ENCODE measurements at places on chromosomes 12 and 14. TPM values are rescaled to one million over a fixed set of nuclear protein-coding genes. Genes with fewer than 3 reads are reported as not detected.

DNA sequence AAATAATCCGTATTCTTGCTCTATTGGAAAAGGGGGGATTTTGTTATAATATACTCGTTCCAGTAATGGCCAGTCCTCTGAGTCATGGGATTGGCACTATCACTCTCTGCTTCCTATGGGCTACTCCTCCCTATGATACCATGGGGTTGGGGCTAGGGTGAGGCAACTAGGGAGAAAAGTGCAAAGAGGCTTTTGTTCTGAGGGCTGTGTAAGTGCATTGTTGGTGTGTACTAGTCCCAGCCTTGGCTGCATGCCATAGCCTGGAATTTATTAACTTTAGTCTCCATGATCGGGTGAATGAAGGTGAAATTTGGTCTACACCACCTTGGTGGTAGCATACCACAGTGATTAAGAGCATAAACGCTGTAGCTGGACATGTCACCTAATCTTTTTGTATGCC is 247.6 kb downstream of the RPAP3 start:
- DNase-seq: peak; percentile 48

The STYK1 gene
- total RNA-seq: 8.6 TPM

GRCh38 chr14:74841230-74842207 is 34.4 kb downstream of the PROX2 start:
- DNase-seq: no peak

DNA sequence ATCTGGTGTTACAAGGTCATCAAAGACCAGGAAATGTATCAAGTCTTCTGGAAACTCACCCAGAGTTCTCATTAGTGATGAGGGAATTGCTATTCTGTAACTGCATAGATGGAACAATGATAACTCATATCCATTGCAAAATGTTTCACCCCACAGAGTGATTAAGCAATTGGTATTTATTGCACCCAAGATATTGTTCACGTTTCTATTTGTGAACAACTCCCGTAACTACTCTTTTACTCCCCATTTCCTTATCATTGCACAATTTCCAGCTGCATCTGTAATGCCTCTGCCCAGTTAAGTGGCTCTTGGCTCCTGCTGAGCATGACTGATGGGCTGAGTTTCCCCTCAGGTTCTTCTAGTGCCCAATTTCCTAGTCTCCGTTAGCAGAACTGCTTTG is 108.7 kb upstream of the PRICKLE1 start:
- no peak for DNase-seq

DNA sequence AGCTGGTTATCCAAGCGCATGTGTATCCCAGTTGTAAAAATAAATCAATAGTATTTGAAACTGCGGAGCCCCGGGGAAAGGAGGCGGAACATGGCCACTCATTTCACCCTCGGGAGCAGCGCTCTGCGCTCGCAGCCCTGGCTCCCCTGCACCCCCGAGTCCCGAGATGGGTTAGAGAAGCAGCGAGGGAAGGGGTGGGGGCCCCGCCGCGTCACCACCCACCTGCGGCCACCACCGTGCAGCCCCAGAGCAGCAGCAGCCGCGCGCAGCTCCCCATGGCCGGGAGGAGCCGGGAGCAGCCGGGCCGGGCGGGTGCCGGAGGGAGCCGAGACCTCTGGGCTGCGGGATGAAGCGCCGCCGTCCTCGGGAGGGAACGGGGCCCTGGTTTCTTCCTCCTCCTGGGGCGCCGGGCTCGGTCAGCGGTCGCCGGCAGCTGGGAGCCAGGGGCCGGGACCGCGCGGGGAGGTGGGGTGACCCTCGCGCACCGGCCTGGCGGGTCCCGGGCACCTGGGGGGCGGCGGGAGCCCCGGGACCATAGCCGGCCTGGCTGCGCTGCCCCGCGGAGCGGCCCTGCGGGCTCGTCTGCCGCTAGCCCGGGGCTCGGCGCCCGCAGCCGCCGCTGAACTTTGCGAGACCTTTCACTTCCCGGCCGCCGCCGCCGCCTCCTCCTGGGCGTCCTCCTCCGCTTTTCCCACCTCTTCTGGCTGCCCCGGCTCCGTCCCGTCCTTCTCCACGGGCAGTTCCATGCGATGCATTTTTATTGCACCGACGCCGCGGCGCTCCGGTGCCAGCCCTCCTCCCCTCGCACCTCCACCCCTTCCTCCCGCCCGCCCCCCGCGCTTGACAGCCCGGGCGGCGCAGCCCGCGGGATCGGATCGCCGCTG is at the start of gene NTN4:
Gene NTN4, minus strand, starts transcription at position 732 of the 884 bp plus-strand sequence. Its CDS starts 455 bp downstream, at position 277.
- peak; percentile 60 for DNase-seq

The TAS2R31 gene
- 0.75 TPM for total RNA-seq

The LTBP2 gene
- 17.4 TPM for total RNA-seq

The DIO3 gene
- 4.9 TPM for total RNA-seq

The ALDH2 gene
- total RNA-seq: 2.0 TPM

GRCh38 chr12:112096667-112097066 is 11.9 kb downstream of the NAA25 start:
- peak; percentile 100 for DNase-seq

DNA sequence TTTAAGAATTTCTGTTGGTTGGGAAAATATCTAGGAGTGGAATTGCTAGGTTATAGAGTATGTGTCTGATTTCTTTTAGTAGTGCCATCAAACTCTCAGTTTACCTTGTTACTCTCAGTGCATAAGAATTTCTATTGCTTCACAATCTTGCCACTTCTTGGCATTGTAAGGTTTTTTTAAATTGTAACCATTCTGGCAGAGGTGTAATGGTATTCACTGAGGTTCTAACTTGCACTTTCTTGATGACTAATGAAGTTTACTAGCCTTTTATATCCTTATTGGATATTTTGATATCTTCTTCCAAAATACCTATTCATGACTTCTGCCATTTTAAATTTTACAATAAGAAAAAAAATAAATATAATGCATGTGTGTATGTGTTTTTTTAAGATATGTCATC is 478.0 kb downstream of the NAV3 start:
- peak; percentile 45 for DNase-seq

GRCh38 chr14:72434856-72435255 is 459.0 kb downstream of the DPF3 start:
- DNase-seq: no peak

DNA sequence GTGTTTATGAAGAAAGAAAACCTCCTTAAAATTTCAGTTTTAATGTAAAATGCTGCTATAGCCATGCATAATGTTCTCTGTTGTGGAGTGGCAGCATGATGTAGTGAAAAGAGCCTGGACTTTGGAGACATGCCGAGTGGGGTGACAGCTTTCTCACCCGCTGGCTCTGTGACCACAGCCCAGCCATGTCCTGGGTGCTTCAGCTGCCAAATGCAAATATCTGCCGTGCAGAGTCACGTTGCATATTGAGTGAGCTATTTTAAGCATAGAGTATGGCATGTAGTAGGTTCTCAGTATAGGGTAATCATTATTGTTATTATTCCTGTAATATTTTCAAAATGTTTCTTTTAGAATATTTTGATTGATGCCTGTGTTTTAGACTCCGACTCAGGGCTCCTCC is 15.5 kb upstream of the TCTN2 start:
- no peak for DNase-seq

- DNase-seq: no peak
Measured at GRCh38 chr12:50562520-50563433, 58.0 kb downstream of the DIP2B start.

DNA sequence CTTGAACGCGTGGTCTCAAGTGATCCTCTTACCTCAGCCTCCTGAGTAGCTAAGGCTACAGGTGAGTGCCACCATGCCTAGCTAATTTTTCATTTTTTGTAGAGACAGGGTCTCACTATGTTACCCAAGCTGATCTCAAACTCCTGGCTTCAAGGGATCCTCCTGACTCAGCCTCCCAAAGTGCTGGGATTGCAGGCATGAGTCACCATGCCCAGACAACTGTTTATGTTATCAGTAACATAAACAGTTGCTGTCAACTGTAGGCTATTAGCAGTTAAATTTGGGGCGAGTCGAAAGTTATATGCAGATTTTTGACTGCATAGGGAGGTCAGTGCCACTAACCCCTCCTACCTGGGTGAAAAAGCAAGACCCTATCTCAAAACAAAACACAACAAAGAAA is 26.2 kb upstream of the LRRK2 start:
- peak; percentile 6 for DNase-seq

DNA sequence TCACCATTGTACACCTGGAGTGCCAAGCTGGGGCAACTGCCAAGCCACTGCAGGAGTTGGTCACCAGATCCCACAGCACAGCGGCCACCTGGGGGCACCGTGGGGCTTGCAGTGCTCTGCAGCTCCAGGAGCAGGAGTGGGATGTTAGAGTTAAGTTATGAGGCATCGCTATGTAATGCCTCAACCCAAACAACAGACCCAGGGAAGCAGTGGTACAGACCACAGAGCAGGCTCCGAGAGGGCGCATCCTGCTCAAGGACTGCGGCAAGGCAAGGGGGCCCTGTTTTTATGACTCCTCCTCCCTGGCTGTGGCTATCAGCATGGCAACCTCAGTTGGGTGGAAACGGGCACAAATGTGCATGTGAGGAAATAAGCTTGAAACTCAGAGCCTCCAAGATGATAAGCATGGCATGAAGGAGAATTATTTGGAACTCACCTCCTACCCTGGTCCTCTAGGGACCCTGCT is 63.1 kb downstream of the ARL6IP4 start:
- DNase-seq: peak; percentile 92

GRCh38 chr12:80413462-80413861 is 30.6 kb upstream of the PTPRQ start:
- DNase-seq: no peak

The RPS26 gene
- total RNA-seq: 320 TPM

- DNase-seq: no peak
Measured at GRCh38 chr12:88192426-88192825, 50.3 kb downstream of the TMTC3 start.

- no peak for DNase-seq
Measured at GRCh38 chr14:99768381-99768780, 24.8 kb upstream of the EML1 start.

DNA sequence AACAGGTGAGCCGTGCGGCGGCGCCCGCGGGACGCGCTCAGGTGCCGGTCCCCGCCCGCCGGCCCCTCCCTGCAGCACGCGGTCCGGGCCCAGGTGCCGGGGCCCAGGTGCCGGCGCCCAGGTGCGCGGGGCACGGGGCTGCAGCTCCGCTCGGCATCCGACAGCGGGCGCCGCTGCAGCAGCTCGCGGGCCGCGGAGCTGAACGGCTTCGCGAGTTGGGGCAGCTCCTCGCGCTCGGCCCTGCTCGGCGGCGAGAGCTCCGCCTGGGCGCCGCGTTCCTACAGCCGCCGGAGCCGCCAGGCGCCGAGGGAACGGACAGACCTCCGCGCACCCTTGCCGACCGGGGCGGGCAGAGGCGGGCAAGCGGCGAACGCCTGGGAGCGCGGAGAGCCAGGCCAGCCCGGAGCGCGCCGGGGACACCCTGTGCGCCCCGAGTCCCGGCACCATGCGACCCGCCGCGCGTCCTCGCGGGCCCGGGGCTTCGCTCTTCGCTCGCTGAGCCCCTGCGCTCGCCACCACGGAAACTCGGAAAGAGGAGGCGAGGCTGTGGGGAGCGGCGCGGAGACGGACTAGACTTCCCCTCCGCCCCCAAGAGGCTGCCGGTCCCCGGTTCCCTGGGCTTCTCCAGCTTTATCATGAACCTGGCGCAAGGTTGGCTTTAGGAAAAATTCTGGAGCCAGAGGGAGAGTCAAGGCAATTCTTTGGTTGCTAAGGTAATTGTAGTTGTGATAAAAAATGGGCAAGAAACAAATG is at the start of gene RGS6:
Gene RGS6, plus strand, starts transcription at position 201 of the 753 bp plus-strand sequence.
- peak; percentile 72 for DNase-seq
